Kidney tubule cell (primary cell): ENCODE measurements at places on chromosomes 2 and 18.

- peak; percentile 82 for DNase-seq
Observed at GRCh38 chr2:1686784-1687105, 57.6 kb downstream of the PXDN start.

DNA sequence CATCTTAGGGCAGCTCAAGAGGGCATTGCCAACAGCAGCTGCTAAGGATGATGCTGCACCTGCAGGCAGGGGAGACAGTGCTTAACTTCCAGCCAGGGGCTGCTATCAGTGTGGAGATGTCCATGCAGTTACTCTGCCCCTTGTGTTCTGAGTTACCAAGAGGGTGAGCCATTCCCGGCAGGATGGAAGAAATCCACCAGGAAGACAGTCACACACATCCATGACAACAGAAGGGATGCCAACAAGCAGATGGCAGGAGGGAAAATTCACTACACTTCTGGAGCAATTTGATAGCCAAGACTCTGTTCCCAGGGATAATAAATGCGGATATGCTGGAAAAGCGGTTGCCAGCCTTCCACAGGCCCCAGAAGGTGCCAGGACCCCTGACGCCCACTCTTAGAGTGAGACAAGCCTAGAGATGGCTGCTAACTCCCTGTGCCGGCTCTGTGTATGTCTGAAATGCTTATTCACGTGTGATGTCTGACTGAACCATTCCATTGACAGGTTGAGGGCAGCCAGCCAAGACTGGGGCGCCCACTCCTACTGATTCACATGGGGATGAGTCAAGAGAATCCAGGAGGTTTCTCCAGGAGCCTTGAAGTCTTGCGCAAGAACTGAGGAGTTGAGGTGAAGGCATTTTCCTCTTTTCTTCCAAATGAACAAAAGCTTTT lies 24.5 kb downstream of the LOXHD1 start:
- DNase-seq, result peak; percentile 91

GRCh38 chr18:56358608-56359280 lies 279.6 kb downstream of the TXNL1 start:
- DNase-seq, result peak; percentile 22

- DNase-seq, result no peak
Observed at GRCh38 chr2:47086054-47086471, 69.0 kb downstream of the STPG4 start.

DNA sequence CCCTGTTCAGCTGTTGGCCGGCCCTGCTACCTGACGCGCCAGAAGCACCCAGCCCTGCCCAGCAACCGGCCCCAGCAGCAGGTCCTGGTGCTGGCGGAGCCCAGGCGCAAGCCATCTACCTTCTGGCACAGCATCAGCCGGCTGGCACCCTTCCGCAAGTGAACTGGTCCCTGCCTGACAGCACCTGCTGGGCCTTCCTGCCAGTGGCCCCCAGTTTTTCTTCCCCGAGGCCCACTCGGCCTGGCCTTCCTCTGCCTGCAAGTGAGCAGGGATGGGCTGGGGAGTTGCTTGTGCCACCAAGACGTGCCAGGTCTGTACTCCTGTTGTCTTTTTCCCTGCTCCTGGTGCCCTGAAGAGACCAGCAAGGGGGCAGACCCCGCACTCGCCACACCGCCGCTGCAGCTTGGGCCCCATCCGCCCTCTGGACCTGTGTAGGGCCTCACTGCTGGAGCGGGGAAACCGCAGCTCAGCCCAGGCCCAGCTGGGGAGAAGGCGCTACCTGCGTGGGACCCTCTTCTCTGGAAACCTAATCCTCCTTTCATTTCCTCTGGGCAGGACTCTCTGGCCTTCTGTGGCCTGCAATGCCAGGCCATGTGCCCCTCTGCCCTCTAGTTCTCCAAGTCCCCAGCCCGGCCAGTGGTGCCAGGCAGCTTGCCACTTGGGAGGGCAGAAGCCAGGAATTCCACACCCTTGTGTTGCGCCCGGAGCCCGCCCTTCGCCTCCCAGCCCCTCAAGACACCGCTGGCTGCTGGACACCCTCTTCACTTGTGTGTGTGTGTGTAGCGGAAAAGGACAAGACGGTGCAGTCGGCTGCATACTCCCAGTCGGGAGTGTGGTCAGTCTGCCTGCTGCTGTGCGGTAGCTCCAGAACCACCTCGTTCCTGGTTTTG lies 47.0 kb downstream of the FAM168B start:
- DNase-seq, result no peak

DNA sequence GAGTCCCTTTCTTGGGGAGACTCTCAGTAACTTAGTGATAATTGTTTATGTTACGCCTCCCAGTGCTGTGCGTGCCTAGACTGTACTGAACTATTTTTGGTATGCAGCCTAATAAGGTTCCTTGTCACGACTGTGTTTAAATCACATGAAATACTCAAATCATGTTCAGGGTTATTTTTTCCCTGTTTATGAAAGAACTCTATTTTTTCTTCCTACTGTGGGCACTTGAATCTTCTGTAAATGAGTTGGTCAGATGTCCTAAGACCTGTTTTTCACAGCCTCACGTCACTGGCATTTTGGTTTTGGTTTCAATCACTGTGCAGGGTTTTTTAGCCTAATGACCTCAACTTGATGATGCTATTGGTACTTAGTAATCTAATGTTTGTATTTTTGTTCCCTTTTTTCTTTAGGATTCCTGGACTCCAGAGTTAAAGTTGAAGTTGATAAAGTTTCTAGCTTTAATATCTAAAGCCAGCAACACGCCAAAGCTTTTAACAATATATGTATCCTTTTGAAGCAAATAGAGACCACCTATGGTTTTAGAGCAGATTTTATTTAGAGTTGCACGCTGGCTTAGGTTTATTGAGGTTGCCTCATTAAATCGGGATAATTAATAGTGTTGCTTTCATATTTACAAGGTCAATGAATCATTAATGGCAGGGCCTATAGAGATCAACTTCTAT lies 24.0 kb downstream of the ARMC9 start:
- peak; percentile 4 for DNase-seq
